ENCODE measurements at places on chromosomes 3 and 15.

DNA sequence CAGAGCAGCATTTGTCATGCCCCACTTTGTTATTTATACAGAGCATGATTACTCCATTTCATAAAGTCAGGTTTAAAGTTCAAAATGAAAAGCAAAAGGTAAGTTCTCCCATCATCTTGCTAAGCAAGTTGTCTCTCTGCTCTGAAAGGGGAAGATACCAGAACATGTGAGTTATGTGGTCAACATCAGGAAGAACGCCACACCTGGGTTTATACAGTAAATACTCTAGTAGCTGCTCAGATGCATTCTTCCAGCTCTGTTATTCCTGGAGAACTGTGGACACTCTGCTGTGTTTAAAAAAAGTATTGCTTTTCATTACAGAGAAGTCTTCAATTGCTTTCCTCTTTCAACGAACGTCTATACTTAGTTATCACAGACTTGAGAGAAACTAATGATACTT is 145.7 kb downstream of the PLCL2 start:
- no peak for DNase-seq

- DNase-seq, result no peak
These were observed 152.9 kb upstream of the CTDSPL start for GRCh38 chr3:37708789-37709188.

GRCh38 chr15:56187665-56188064 is 56.0 kb downstream of the RFX7 start:
- DNase-seq, result no peak

DNA sequence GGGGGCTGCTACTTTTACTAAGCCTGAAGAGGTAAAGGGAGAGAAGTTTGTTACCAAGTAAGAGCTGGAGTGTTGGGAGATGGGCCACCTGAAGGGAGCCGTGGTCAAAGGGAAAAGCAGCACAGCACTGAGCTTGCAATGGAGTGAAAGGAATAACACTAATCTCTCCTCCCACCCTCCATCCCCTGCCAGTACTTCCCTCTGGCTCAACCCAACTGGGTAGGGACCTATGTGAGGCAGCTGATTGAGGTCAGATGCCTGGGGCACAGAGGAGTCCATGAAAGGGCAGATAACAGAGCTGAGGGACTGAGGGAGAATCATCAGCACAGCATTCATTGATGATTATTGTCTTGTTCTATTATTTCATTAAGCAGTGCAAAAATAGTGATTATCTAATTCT is 212.4 kb upstream of the TBC1D5 start:
- DNase-seq, result no peak

GRCh38 chr15:50865515-50866353 is 42.7 kb upstream of the AP4E1 start:
- DNase-seq, result no peak

- no peak for DNase-seq
These were observed 88.2 kb downstream of the FAM43A start for GRCh38 chr3:194773771-194774455.

GRCh38 chr3:15268033-15268631 is 62.1 kb downstream of the CAPN7 start:
- peak; percentile 95 for DNase-seq

DNA sequence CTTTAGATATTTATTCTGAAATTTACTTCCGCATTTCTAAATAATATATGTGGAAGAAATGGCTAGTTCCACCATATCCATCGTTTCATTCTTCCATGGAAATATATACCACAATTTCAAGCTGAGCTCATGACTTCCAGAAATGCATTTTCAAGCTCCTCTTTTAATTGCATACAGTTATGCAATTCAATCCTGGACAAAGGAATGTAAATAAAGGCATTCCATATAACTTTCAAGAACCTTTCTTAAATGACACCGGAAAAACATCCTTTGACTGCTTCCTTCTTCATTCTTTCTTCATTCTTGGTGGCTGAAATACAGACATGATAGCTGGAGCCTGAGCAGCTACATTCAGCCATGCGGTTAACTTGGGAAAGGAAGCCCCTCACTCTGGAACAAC is 185.2 kb upstream of the GADL1 start:
- no peak for DNase-seq

DNA sequence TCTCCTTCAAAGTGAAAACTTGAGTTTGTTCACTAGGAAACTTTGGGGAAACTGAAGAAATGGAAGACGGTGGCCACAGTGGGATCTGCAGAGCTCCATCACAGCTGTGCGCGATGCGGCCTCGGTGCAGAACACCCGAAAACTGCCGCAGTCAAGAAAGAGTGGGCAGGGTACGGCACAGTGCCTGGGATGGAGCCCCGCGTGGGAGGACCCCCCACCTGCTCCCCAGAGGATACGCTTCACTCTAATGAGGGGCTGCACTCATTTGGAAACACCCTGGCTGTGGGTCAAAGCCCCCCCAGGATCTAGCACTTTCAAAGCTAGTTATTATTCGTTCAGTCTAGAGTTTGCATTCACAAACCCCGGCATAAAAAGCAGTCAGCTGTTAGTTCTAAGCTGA is 9.5 kb downstream of the ADAMTS17 start:
- no peak for DNase-seq

GRCh38 chr3:178536211-178537079 is at the start of gene KCNMB2:
Gene KCNMB2, plus strand, starts transcription at chr3:178536436.
- DNase-seq, result no peak

GRCh38 chr15:38062696-38063095 is 128.3 kb downstream of the TMCO5A start:
- no peak for DNase-seq

DNA sequence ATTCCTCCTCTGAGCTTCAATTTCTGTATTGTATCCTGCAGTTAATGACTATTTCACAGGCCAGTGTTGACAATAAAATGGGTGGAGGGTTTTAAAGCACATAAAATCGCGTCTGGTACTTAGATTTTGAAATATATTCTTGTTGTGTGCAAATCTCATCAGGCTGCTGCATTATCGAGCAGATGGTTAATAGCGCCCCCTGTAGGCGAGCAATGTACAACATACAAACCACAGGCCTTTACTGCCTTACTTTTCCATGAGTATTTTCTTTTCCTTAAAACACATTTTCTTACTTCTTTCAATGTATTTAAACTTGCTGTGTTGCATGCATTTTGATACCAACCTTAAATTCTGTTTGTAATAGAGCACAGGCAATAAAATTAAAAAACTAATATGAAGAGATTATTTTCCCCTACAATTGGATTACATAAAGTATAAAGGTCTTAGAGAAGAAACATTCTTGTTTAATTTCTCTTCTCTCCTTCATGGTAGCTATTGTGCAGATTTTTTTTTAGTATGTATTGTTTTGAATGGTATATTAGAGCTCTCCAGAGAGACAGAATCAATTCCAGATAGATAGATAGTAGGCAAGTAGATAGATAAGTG is 608.4 kb downstream of the CADM2 start:
- DNase-seq, result peak; percentile 1

GRCh38 chr3:4744405-4745234 is 234.6 kb upstream of the BHLHE40 start:
- DNase-seq, result peak; percentile 72

GRCh38 chr3:99895703-99896441 is 78.2 kb downstream of the CMSS1 start:
- no peak for DNase-seq

Measured in HuH-7 (cell line).